ENCODE measurements at places on chromosomes 4 and X. TPM values are rescaled to one million over a fixed set of nuclear protein-coding genes. Genes with fewer than 3 reads are reported as not detected.

- H3K27ac ChIP-seq = peak overlapping the region; percentile 59
- peaks cover 13% of the 10 kb centered on the region for H3K4me1 ChIP-seq
- peak; percentile 95 for DNase-seq
- no peaks in the 10 kb centered on the region for H3K36me3 ChIP-seq
- H3K27me3 ChIP-seq = no peaks in the 10 kb centered on the region
These were observed 31.3 kb downstream of the CXCL13 start for GRCh38 chr4:77636902-77637301.

DNA sequence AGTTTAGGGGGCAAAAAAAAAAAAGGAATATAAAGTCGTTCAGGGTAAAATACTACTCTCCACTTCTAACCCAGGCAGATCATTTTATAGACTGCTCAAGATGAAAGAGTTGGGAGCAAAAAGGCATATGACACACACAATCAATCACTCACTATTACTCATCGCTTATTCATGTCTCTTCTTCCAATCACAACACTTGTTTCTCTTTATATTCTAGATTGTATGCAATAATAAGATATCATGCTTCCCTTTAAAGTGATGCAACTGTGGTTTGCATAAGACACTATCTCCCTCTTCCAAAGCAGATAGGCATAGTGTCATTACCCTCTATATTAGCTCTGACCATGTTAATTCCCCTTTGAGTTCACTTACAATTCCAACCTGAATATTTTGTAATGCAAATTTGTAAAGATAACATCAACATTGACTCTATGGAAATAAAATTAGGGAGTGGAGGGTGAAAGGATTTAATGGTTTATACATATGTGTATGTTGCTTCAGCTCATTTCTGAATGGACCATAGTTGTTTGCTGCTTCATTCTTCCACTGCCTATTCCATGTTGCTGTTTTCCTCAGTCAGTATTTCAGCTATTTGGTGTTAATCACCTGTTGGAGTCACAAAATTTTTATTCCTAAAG is 154.9 kb upstream of the EPHA5 start:
- no peak overlapping the region for H3K4me3 ChIP-seq
- H3K27me3 ChIP-seq = no peaks in the 10 kb centered on the region
- H3K27ac ChIP-seq = peak overlapping the region; percentile 41
- no peaks in the 10 kb centered on the region for H3K36me3 ChIP-seq
- H3K4me1 ChIP-seq = peaks cover 26% of the 10 kb centered on the region

GRCh38 chr4:94920369-94920768 is 162.6 kb downstream of the BMPR1B start:
- no peaks in the 10 kb centered on the region for H3K36me3 ChIP-seq
- no peak overlapping the region for H3K4me3 ChIP-seq
- H3K27me3 ChIP-seq = no peaks in the 10 kb centered on the region
- no peak overlapping the region for H3K27ac ChIP-seq

DNA sequence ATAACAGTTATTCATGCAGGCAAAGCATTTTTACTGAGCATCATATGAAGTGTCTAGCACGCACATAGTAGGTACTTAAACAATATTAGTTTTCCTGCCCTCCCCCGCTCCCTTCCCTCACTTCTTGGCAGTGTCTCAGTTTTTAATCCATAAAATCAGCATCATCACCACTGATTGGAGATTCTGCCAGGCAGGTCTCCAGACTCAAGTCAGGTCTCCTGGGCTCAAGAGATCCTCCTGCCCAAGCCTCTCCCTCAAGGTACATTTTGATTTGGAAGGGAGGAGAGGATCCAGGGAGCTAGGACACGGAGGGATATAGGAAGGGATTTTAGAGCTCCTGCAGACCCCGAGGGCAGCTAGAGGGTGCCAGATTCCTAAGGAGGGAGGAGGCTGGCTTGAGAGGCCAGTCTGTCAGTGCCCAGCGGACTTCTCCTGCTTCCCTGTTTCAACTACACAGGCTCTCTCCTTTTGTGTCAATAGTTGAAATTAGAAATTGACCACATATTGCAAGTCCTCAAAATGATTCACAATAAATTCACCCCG is 4.4 kb upstream of the FAT1 start:
- peak overlapping the region; percentile 90 for H3K27ac ChIP-seq
- H3K4me1 ChIP-seq = peaks cover 29% of the 10 kb centered on the region
- peak overlapping the region; percentile 96 for H3K4me3 ChIP-seq
- peak; percentile 40 for DNase-seq

- no peak overlapping the region for H3K4me3 ChIP-seq
- no peaks in the 10 kb centered on the region for H3K27me3 ChIP-seq
- no peak overlapping the region for H3K27ac ChIP-seq
- DNase-seq = no peak
- H3K4me1 ChIP-seq = no peaks in the 10 kb centered on the region
- H3K36me3 ChIP-seq = no peaks in the 10 kb centered on the region
These were observed 1854.6 kb downstream of the PCDH7 start for GRCh38 chr4:32574803-32575202.

DNA sequence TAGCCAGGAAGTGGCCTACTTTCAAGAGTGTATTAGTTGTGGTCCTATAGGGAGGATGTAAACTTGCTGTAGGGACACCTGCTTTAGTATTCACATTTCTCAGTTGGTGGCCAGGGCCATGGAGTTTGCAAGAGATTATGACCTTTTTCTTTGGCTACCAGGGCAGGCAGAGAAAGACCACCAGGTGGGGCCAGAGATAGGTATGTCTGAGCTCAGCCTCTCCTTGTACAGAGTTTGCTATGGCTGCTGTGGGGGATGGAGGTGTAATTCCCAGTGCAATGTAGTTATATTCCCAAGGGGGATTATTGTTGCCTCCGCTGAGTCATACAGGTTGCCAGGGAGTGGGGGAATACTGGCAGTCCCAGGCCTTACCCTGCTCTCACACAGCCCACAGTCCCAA is 26.3 kb upstream of the DACH2 start:
- H3K4me1 ChIP-seq = no peaks in the 10 kb centered on the region
- no peak overlapping the region for H3K27ac ChIP-seq
- no peak overlapping the region for H3K4me3 ChIP-seq
- DNase-seq = no peak

DNA sequence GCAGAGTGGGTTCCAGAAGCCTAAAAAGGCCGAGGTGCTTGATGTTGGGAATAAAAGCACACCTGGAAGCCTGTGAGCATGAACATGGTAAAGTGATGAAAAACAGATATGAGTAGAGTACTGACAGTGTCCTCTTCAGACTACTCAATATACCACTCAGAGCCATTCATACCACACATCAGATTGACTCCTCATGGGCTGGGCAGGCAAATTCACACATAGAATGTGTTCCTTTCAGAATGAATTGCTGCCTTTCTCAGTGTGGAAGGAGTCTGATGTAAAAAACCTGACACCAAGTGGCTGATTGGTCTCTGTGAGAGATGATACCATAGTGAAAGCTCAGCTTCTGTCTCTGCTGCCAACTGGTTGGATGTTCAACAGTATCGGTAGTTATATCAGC is 442.7 kb downstream of the RAPGEF2 start:
- H3K4me3 ChIP-seq = no peak overlapping the region
- H3K27me3 ChIP-seq = no peaks in the 10 kb centered on the region
- no peak for DNase-seq
- no peak overlapping the region for H3K27ac ChIP-seq

GRCh38 chr4:24256547-24256946 is 327.8 kb downstream of the DHX15 start:
- H3K4me3 ChIP-seq = no peak overlapping the region
- no peak for DNase-seq
- H3K27ac ChIP-seq = no peak overlapping the region
- peaks cover 20% of the 10 kb centered on the region for H3K27me3 ChIP-seq

- H3K4me3 ChIP-seq = no peak overlapping the region
- no peaks in the 10 kb centered on the region for H3K4me1 ChIP-seq
- DNase-seq = no peak
- H3K27ac ChIP-seq = no peak overlapping the region
These were observed 1257.8 kb downstream of the RPA4 start for GRCh38 chrX:98141466-98141865.

GRCh38 chr4:150310159-150310895 is 232.1 kb downstream of the DCLK2 start:
- H3K4me1 ChIP-seq = peaks cover 41% of the 10 kb centered on the region
- H3K27ac ChIP-seq = peak overlapping the region; percentile 76
- DNase-seq = peak; percentile 40

GRCh38 chr4:151670843-151671242 is 90.0 kb downstream of the GATB start:
- no peaks in the 10 kb centered on the region for H3K27me3 ChIP-seq
- no peak overlapping the region for H3K27ac ChIP-seq
- DNase-seq = no peak
- no peaks in the 10 kb centered on the region for H3K36me3 ChIP-seq
- 0 out of 2 replicates have a peak, but pooled peaks cover under 1% of the 10 kb centered on the region for H3K4me1 ChIP-seq

Gene DKK2
- total RNA-seq = not detected

Gene MAGEB2
- not detected for total RNA-seq

Gene BGN
- not detected for total RNA-seq

Gene HGFAC
- 0.58 TPM for total RNA-seq

Gene COL4A6
- total RNA-seq = 3.5 TPM

Gene DAPP1
- total RNA-seq = 11.6 TPM

Gene BEND2
- not detected for total RNA-seq

Gene TXK
- total RNA-seq = 0.92 TPM

Measured in PC-3 (cell line).